Stimulated activated CD8-positive, alpha-beta memory T cell treated with anti-CD3 and anti-CD28 coated beads, Interleukin-15, amount 100 ng/mL, for 48 hours (primary cell): ENCODE measurements at places on chromosomes 16 and 17.
A peak's percentile ranks its signal among the peaks of the same experiment; 100 is the strongest.

- no peak for DNase-seq
These were observed 259.9 kb upstream of the IRX3 start for GRCh38 chr16:54546521-54546920.

DNA sequence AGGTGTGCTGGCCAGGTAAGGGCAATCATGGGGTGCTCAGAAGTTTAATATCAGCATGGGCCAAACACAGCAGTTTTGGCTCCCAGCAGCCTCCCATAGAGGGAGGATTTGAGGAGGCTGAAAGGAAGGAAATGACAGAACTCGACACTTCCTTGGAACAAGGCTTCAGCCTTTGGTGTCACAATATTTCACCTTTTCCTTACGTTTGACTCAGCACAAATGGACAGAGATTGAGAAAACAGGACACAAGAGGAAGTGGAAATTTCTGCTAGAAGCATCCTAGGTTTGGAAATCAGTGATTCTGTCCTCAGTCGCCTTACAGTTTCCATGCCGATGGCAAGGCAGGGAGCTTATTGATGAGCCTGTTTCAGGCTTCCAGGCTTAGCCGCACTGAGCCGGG, 181.4 kb downstream of the MAF start:
- DNase-seq: no peak

DNA sequence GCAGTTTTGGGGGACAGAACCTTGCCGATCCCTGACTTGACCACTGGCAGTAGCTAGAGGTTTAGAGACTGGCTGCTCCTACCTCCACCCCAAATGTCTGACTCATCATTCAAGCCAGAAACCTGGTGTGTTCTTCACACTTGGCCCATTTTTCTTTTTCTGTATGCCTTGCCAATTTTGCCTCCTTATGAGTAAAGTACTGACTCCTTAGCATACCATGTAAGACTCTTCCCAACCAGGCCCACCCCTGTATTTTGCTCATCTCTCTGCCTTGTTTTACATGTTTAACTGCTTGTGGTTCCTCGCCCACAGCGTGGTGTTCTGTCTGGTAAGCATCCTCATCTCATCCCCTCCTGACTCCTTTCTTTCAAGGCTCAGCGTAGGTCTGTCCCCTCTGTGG, 37.9 kb downstream of the NUP88 start:
- no peak for DNase-seq

- DNase-seq: no peak
These were observed 30.1 kb upstream of the SHCBP1 start for GRCh38 chr16:46651305-46651704.

DNA sequence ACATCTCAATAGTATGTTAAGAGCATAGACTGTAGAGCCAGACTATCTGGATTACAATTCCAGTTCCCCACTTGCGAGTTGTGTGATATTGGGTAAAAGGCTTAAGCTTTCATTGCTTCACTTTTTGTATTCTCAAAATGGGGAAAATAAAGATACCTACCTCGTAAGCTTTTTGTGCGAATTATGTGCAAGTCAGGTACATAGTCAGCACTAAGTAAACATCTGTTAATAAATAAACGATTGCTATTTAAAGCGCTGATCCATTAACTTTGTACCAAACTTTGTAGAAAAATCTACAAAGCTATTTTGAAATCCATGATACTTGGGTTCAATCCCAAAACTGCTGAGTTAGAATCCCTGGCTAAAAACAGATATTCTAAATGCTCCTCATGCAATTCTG, 19.6 kb downstream of the ABCA6 start:
- DNase-seq: no peak

- DNase-seq: no peak
These were observed 45.1 kb downstream of the SOCS3 start for GRCh38 chr17:78314683-78315354.

- DNase-seq: no peak
These were observed 20.5 kb upstream of the CHP2 start for GRCh38 chr16:23734176-23734893.

GRCh38 chr16:12409700-12410099, 394.0 kb downstream of the CPPED1 start:
- DNase-seq: no peak

DNA sequence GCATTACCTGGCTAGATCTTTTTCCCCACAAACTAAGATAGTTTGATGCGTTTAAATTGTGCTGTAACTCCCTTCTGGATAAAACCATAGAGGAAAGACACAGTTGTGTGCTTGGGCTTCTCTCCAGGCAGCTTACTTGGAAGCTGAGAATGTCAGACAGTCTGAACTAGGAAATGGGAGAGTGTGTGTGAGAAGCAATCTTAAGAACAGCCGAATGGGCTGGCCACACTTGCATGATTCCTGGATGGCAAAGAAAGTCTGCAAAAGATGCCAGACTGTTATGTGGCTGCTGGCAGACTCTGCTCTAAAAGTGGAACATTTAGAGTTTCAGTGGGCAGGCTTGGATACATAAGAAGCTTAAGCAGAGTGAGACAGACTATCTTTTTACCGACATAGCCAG, 384.3 kb upstream of the PSMD7 start:
- no peak for DNase-seq

- DNase-seq: peak; percentile 14
These were observed 118.5 kb downstream of the C16orf78 start for GRCh38 chr16:49491771-49492761.

DNA sequence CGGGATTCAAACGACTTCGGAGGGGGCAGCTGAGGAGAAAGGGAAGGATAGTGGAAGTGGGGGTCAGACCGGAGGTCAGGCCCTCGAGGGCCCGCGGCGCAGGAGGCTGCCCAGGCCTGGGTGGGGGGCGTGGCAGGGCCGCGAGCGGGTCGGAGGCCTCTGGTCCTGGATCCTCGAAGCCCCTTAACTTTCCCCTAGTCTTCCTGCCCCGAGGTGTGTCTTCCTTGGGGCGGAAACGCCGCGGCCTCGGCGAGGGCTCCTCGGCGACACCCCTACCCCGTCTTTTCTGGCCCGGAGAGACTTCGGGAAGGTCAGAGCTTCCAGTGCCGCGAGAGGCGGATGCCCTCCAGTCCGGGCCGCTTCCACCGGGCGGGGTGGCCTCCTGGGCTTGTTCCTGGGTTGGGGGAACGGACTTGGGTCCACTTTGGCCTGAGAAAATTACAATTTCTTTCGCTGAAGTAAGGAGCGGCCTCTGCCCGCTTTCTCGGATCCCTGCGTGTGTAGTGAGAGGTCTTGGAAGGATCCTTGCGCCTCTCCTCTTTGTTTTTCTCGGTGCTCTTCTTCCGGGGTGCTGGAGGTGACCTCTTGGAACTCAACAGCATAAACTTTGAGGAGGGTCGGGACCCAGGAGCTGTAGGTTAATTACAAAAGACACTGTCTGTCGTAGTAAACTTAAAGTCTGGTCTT, 491 bp downstream of the IST1 start:
- no peak for DNase-seq

GRCh38 chr16:2883458-2883908, 468 bp downstream of the FLYWCH2 start:
- DNase-seq: peak; percentile 2

DNA sequence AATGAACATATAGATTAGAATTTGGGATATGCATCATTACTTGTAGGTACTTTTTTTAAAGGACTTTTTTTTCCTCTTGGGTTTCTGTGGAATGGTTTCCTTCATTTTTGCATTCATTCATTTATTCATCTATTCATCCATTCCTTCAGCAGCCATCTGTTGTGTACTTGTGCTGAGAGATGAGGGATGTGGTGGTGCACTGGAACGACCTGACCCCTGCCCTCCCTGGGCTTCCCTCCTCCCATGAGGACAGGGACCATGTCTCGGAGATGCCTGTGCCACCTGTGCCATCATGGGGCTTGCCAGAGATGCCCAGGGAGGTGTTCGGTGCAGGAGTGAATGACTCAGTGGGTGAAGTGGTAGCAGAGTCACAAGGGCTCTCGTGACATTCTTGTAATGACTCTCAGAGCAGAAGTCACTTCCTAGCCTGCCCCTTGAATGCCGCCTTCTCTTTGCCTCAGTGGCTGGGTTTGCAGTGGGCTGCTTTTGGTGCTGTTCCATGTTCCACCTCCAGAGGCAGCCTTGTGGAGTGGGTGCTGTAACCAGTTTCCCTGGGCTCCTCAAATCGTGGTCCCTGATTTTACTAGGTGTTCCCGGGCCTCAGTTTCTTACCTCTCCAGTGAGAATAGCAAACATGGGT, 43.9 kb downstream of the CLEC16A start:
- DNase-seq: peak; percentile 66

GRCh38 chr16:30986129-30986991, 1.4 kb downstream of the HSD3B7 start:
- no peak for DNase-seq

GRCh38 chr17:8892338-8892690, 24.8 kb upstream of the PIK3R6 start:
- DNase-seq: no peak

DNA sequence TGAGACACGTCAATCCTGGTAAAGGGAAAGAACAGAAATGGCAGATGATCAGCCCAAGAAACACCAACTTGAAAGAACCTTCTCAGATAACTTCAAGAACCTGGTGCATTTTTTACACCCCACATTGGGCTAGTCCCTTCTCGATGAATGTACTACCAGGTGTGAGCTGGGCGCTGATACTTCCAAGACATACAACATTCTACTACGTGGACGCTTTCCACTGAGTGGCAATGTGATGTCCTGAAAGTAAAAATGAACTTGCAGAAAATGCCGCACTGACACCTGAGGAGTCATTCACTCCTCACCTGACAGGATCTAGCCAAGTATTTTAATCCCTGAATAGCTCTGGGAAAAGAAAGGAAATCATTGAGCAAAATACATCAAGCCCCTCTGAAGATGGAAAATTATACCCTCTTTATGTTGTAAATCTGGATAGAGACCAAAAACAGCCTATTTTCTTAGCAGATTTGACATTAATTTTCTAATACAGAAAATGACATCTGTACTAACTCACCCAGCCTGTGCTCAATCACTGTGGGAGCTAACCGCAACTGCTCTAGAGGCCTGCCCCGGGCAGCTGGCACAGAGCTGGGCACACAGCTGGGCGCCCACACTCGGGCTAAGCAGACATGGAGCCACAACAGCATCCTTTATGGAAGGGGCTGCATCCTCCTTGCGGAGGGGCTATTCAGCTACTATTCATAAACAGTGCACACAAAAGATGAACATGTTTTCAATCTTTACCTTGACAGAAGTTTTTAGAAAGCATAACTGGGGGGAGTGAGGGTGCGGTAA, 16.2 kb downstream of the SNN start:
- no peak for DNase-seq

- DNase-seq: no peak
These were observed 2.7 kb downstream of the PLEKHH3 start for GRCh38 chr17:42673885-42674754.

DNA sequence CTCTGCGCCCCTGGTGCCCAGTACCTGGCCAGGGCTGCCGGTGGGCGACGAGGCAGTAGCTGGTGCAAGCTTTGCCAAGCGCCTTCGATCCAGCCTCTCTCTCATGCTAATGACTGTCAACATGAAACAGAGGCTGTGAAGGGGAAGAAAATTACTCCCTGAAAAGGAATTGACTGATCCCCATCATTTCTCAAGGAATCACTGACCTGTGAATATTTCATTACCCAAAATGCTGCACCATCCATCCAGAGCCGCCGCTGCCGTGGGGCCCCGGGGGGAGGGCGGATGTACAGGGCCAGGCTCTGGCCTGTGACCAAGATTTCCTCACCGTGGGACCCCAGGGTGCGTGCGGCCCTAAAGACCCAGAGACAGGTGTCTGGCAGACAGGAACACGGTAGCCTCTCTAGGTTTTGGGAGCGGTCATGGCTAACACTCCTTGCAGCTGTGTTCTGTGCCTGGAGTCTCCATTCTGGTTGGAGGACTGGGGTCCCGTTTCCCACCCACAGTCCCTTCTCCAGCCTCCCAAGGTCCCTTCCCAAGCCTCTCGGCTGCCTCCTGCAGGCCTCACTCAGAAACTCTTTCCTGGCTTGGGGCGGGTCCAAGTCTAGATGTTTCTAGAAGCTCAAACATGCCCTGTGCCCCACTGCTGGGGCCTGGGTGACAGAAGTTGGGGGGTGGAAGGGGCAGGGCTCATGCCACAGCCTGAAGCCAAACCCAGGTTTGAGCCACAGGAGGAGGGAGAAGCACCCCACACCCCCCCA, 73.3 kb downstream of the ENGASE start:
- no peak for DNase-seq

GRCh38 chr16:30946671-30947540, 2.0 kb upstream of the ORAI3 start:
- no peak for DNase-seq

- DNase-seq: no peak
These were observed 10.6 kb downstream of the CDH11 start for GRCh38 chr16:65111306-65111705.

DNA sequence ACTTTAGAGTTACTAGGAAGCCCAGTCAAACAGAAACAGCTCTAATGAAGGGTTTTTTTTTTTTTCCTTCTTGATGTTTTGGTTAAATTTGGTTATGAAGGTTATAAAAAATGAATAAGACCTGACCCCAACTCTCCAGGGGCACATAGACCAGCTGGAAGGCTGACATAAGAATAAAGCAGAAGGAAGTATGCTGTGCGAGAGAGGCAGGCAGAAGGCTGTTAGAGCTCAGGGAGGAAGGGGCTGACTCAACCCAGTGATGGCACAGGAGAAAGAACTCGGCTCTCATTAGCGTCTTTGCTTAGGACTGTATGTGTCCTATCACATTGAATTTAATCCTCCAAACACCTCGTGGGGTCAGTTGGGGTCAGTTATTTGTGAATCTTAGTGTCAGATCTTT, 474.6 kb downstream of the PMP22 start:
- no peak for DNase-seq

DNA sequence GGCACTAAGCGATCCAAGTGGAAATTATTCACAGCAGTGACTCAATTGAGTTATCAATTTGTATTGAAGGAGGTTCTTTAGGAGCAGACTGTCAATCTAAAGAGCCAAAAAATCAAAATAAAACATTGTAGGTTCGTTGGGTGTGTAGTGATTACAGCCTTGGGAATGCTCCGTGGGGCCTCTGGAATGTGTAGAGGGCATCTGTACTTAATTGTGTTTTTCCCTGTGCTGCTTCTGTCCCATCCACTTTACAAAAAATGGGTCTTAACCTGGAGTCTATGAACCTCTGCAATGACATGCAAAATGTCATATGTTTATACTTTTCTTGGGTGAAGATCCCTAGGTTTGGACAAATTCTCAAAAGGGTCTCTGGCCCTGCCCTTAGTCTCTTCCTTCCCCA, 215.1 kb downstream of the CCDC182 start:
- DNase-seq: no peak

GRCh38 chr16:84775262-84775810, 44.4 kb upstream of the CRISPLD2 start:
- no peak for DNase-seq

- peak; percentile 40 for DNase-seq
These were observed 32.8 kb downstream of the HIC1 start for GRCh38 chr17:2087597-2088211.

GRCh38 chr17:1203967-1204291, 24.1 kb upstream of the ABR start:
- DNase-seq: no peak

DNA sequence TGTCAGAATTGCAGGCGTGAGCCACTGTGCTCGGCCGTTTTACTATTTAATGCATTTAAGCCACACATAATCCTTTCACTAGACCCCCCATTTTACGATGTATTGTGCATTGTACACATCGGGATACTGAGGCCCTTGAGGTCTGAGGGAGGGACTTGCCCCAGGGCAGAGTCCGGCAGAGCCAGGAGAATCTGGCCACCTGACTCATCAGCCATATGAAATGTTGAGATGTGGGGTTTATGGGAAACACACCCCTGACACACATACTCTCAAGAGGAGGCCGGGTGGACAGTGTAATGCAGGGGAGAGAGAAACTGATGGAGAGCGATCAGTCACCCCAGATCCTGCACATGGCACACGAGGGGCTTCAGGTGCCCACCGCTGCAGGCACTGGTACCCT, 196.6 kb downstream of the ZNF423 start:
- DNase-seq: no peak

GRCh38 chr17:41665566-41666236, 23.0 kb upstream of the EIF1 start:
- DNase-seq: peak; percentile 84
